ENCODE measurements at places on chromosomes 7 and 10.

DNA sequence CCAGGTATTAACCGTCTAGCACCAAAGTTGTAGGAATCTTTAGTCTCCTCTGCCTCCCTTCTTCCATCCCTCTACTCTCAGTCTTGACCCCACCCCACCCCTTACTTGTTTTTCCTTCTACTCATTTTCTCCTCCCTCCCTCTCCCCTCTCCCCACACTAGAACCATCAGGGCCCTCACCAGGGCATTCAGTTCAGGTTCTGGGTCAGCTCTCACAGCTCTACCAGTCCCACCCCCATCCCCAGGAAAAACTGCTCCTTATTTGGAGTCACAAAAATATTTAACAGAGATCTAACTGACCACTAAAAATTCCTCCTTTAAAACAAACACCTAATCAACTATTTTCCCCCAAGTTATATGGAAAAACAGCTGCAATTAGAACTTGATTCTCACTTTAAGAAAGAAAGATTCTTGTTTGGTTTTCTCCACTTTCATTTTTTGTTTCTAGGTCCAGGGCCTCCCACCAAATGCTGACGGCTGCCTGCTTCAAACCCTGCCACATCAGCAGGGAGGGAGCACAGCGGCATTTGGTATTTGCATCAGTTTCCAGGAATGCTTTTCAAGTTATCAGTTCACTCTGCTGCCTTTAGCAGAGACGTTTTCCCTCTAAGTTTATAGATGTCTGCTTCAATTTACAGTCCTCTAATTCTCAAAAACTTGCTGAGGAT, 2.8 kb upstream of the COL1A2 start:
- ATAC-seq: no peak

DNA sequence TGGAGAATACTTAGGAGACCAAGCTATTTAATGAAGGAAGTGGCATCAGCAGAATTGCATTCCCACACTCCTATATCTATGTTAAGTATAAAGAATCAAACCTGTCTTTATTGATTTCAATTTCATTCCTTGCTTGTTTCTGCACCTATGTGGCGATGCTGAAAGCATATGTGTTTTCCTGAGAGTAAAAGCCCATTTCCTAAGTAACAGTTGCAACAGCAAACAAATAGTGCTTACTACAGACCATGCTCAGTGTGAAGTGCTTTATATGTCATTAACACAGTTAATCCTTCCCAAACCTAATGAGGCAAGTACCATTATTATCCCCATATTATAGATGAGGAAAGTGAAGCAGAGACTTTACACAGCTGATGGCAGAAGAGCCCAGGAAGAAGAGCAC, 552.1 kb downstream of the PARD3 start:
- no peak for ATAC-seq

GRCh38 chr10:124665980-124666379, 78.2 kb downstream of the FAM53B start:
- no peak for ATAC-seq

GRCh38 chr7:25950488-25951413, 201.2 kb upstream of the NFE2L3 start:
- peak; percentile 96 for ATAC-seq

DNA sequence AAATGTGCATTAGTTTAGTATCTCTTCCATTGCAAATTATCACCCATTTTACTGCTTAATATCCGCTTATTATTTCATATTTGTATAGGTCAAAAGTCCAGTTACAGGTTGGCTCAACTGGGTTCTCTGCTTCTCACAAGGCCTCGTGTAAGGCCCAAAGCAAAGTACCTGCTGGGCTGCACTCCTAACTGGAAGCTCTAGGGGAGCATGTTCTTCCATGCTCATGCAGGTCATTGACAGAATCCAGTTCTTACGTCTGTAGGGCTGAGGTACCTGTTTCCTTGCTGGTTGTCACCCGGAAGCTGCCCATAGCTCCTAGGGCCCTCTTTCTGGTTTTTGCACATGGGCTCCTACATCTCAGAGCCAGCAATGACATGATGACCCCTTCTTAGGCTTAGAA, 79.6 kb downstream of the RAPGEF5 start:
- no peak for ATAC-seq

Measured in esophagus mucosa (tissue), 1 donor.